ENCODE measurements at places on chromosomes 4 and X.

GRCh38 chr4:14879683-14880082 is 122.6 kb upstream of the CPEB2 start:
- DNase-seq: no peak

DNA sequence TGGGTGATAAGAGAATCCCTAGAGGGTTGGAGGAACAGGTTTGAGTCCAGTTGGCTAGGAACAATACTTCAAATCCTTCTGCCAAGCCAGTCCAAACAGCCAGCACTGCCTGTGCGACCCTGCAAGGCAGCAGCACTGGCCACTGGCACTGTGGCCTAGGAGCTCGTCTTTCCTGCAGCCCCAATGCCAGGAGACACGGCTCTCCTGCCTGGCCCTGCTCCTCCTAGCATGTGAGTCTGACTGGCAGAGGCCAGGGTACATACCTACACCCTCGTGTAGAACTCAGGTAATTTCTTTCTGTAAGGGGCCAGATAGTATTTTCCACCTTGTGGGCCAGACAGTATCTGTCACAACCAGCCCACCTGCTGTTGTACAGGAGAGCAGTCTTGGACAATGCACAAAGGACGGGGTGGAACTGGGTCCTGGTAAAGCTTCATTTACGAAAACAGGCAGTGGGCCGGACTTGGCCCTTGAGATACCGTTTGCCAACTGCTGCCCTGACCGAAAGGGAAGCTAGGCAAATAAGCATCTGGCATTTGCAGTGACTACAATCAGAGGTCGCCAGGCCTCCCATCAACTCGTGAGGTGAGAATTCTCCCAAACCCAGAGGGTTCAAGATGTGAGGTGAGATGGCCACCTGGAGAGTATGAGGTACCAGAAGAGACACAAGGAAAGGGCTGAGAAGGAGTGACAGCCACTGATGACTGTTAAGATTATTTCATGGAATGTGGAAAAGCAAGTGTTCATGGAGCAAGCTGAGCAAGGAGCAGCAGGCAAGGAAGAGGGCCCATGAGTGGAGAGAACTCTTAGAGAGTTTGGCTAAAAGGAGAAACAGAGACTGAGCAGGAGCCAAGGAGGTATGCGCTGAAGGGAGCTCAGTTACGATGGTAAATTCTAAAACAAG is 29.8 kb upstream of the IRAK1 start:
- DNase-seq: no peak

- DNase-seq: no peak
Observed at GRCh38 chr4:39320381-39321115, 45.6 kb downstream of the RFC1 start.

GRCh38 chrX:46305431-46305830 is 239.8 kb downstream of the ZNF674 start:
- DNase-seq: no peak

All from activated T-cell treated with anti-CD3 and anti-CD28 coated beads, Interleukin-2, amount 50 U/mL, for 48 hours (primary cell).